ENCODE measurements at places on chromosomes 7 and 10. TPM values are rescaled to one million over a fixed set of nuclear protein-coding genes. Genes with fewer than 3 reads are reported as not detected.

TFPI2 gene
- 57.3 TPM for total RNA-seq

DNA sequence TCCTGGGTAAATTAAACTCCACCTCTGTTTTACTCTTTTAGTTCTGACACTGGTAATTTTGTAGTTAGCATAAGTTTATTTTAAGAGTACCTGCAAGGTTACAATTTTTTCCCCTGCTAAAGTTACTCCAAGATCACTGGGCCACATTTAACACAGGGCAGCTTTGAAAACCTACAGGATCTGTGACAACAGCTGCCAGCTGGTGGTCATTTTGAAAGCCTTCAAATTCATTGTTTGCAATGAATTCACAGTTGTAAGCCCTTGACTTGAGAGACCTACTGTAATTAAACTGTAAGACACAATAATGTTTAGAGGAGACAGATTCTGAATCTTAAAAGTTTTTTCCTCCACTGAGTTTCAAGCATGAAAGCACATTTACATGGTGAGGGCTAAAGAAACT lies 129.6 kb downstream of the CNOT4 start:
- no peak for DNase-seq

DNA sequence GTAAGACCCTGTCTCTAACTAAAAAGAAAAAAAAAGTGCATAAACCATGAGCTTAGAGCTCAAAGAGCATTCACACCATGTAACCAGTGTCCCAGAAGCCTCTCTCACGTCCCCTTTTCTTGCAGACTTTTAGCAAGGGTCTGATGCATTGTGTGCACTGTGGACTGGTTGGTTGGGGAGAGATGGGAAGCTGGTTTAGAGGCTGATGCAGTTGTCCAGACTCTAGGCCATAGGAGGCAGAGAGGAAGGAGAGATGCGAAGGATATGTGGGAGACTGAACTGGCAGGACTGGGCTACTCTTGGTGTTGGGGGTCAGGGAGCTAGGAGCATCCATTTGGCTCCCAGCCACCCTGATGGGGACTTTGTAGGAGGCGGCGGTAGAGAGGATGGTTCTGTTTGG lies 1.8 kb downstream of the SSC4D start:
- no peak for DNase-seq

KCNMA1 gene
- total RNA-seq, result 10.1 TPM

DNA sequence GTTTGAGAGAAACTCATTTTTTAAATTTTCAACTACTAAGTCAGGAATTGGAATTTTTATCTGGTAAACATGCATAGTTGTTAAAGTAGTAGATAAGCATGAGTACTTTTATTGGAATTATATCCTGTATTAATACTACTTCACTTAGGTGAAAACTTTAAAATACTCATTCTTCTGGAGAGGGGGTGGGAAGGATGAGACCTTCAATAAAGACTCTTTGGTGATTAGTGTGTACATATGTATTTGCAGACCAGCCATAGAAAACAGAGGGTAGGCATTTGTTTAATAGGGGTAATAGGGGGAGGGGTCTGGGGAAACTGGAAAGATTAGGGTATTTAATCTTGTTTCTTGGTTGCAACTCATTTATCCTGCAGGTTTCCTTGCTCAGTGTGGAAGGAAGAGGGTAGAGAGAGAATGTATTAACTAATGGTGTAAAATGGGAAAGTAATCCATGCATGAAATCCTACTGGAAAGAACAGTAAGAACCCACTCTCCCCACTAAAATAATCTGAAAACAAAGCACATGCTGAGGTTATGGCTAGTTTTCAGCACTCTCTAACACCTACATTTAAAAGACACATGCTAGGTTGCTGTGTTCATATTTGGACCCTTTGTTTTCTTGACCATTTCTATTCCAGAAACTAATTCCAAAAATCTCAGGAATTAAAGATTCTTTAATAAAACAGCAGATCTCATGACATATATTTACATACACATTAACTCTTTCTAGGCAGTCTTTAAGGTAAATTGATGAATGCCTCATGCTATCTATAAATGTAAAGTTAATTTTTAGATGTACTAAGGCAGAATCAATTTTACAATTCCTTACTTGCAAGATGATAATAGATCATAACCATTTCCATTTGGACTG lies 6.2 kb upstream of the IGF2BP3 start:
- DNase-seq, result no peak

DNA sequence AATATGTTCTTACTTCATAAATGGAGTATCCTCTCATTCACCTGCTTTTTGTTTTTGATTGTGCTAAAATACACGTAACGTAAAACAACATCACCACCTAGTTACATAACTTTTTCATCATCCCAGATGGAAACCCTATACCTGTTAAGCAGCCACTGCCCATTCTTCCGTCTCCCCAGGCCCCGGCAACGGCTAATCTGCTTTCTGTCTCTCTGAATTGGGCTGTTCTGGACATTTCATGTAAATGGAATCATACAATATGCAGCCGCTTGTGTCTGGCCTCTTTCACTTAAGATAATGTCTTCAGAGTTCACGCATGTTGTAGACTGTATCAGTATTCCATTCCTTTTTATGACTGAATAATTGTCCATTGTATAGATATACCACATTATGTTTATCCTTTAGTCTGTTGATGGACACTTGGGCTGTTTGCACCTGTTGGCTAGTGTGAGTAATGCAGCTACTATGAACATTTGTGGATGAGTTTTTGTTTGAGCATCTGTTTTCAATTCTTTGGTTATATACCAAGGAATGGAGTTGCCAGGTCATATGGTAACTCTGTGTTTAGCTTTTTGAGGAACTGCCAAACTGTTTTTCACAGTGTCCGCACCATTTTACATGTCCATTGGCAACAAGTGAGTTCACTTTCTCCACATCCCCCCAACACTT lies 14.1 kb upstream of the SUN1 start:
- DNase-seq, result no peak

TAC1 gene
- 2.1 TPM for total RNA-seq

TMEM176B gene
- total RNA-seq, result 69.1 TPM

DNA sequence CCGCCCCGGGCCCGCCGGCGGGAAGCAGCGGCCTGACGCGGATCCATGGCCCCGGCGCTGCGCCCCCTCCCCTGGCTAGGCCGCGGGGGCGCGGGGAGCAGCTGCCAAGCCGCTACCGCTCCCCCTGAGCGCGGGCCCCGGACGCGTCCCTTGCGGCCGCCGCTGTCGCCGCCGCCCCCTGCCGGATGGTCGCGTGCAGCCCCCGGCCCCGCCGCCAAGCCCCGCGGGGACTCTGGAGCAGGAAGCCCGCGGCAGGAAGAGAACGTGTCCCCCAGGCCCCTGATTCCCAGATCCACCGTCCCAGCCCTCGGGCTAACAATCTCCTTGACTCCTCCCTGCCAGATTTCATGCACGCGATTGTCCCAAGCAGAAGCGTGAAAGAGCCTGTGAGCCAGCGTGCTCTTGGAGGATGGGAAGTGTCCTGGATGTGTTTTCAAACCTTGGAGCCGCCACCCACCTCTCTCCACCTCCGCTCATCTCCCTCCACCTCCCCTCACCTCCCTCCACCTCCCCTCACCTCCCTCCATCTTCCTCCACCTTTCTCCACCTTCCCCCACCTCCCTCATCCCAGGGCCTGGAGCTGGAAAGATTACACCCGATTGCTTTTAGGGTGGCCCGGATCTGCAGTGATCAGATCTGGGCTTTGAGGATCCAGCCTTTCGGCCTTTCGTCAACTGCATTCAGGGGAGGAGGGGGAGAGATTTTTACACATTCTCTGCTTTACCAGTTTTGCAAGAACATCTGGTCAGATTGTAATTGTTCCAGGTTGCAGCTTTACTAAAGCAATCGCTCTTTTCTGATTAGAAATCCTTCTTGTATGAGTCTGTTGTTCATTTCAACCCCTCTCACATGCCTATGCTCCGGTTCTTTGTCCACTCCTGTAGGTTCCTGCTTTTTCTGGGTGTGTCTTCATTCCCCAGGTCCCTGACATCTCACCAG lies 570 bp upstream of the PRTFDC1 start:
- DNase-seq, result no peak

DNA sequence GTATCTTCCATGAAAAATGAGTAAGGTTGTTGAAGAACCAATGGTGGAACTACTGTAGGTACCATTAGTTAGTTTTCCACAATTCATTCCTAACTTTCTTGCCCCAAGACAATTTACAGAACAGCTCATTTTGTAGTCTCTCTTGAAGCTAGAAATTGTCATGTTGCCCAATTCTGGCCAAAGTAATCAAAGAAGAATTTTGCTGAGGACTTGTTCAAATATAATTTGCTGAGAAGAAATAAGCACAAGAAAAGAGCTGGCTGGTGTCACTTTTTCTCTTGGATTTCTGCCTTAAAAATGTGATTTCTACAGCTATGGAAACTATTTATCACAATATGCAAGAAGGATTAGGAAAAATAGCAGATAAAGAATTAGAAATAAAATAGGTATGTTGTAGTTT lies 199.2 kb upstream of the SEMA3A start:
- DNase-seq, result no peak

DNA sequence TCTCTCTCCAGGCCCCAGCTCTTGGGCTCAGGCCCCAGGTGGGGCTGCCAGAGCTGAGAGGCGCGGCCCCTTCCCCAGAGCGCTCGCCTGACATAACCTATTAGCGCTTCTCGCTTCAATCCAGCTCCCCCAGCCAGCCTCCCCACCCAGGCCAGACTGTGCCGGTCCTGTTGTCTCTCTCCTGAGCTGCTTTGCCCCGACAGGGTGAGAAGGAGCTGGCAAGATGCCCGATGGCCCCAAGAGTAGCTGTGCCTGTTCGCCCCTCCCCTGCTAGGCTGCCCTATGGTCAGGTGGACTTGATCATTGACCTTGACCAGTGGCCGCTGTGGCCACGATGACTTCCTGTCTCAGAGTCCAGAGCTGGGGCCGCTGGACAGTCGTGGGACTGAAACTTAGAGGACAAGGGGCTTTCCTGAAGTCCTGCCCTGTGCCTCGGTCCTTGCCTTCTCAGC lies 9.1 kb downstream of the TMEM270 start:
- no peak for DNase-seq
